Cardiac muscle cell (in vitro differentiated cells and primary cell): ENCODE measurements at places on chromosomes 7 and 10. TPM values are rescaled to one million over a fixed set of nuclear protein-coding genes. Genes with fewer than 3 reads are reported as not detected.

Gene BEND7
- polyA plus RNA-seq = 10.8 and 12.2 TPM in 2 replicates

Gene PPP1R9A
- polyA plus RNA-seq = 21.4 and 23.8 TPM in 2 replicates

Gene PRLHR
- not detected in 2 replicates for polyA plus RNA-seq

Gene ZNF117
- 5.4 and 5.5 TPM in 2 replicates for polyA plus RNA-seq

DNA sequence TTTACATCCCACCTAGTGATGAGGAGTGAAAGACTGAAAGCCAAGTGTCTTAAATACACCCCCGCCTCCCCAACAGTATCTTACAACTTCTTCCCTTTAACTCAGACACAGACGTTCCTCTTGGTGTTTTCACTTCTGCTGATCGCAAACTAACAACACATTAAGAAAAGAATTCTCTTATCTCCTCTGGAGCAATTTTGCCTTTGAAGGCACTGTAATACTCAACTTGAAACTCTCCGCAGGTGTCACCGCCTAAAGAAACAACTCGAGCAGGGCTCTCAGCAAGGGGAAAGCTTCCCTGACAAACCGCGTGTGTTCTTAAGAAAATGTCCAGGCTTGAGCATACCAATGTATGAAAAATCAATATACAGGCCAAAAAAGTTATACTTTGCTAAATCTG, 452 bp downstream of the SEMA3C start:
- H3K36me3 ChIP-seq = no peaks in the 10 kb centered on the region
- H3K27me3 ChIP-seq = no peaks in the 10 kb centered on the region
- peak; percentile 47 for DNase-seq
- peaks cover 8% of the 10 kb centered on the region for H3K4me1 ChIP-seq
- peak overlapping the region; percentile 90 for H3K27ac ChIP-seq

DNA sequence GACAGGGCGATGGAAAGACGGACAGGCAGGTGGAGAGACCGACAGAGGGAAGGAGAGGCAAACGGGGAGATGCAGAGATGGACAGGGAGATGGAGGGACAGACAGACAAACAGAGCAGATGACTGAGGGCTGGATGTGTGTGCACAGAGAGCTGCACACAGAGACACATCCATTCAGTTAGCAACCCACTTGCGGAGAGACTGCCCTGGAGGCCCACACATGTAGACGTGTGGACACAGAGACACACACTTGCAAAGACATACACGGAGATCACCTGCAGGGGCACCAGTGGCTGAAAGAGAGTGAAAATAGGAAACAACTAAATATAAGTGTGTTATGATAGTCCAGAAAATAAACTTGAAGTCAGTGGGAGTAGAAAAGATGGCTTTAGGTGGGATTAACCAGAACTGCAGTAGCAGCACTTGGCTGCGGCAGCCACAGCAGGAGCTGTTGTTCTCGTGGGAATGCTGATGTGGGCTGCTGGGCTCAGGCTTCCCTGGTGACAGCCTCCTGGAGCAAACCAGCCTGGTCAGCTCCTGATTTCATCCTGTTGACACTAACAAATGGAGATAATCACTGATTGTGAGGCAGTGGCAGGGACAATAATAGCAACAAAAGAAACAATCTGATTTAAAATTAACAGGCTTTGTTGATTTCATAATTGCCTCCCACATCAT, 134.1 kb downstream of the CCNY start:
- no peaks in the 10 kb centered on the region for H3K36me3 ChIP-seq
- peak; percentile 52 for DNase-seq
- no peak overlapping the region for H3K4me3 ChIP-seq
- no peaks in the 10 kb centered on the region for H3K27me3 ChIP-seq
- peaks cover 32% of the 10 kb centered on the region for H3K4me1 ChIP-seq

GRCh38 chr10:34736976-34737771, 77.9 kb downstream of the PARD3 start:
- no peaks in the 10 kb centered on the region for H3K36me3 ChIP-seq
- H3K27me3 ChIP-seq = no peaks in the 10 kb centered on the region
- H3K4me3 ChIP-seq = no peak overlapping the region
- DNase-seq = no peak
- peaks cover 28% of the 10 kb centered on the region for H3K4me1 ChIP-seq

GRCh38 chr7:50709151-50709550, 73.5 kb downstream of the GRB10 start:
- H3K4me3 ChIP-seq = no peak overlapping the region
- H3K27me3 ChIP-seq = no peaks in the 10 kb centered on the region
- H3K4me1 ChIP-seq = peaks cover 15% of the 10 kb centered on the region

Gene HGF
- 0.04 and 0.82 TPM in 2 replicates for polyA plus RNA-seq

Gene EGR2
- 0.29 and 0.94 TPM in 2 replicates for polyA plus RNA-seq

GRCh38 chr10:17859492-17860156, 50.5 kb downstream of the MRC1 start:
- no peaks in the 10 kb centered on the region for H3K27me3 ChIP-seq
- H3K27ac ChIP-seq = no peak overlapping the region
- DNase-seq = no peak

DNA sequence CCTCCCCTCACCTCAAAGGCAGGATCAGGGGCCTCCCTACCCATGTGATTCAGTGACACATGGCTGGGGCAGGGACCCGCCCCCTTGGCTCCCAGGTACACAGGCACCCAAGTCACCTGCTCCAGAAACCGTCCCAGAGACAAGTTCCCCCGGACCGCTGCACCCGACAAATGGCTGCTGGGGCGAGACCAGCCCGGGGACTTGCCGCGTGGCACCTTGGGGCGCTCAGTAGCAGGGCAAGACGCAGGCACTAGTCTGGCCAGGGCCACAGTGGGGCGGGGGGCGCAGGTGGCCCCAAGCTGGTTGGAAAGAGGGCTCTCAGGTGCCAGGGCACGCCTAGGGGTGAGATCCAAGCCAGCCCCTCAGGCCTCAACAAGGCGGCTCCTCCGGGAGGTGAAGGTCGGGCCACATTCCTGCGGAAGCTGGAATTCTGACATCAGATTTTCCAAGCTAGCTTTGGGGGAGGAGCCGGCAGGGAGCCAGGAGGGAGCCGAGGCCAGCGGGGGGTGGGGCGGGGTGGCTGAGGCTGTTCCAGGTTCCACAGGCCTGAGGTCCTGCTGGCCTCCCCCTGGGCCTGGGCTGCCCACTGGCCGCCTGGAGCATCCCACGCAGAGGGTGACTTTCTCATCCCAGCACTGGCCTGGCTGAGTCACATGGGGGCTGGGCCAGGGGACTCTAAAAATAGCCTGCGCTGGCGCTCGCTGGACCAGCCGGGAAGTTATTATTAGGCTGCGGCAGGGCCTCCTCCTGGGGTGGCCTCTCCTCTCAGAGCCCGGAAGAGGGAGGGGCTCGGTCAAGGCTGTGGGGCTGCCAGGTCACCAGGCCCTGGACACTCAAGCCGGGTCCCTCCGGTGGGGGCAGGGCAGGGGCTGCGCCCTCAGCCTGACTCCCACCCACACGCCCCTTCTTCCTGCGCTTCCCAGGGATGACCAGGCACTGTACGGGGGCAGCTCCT, 20.5 kb upstream of the INPP5A start:
- H3K27ac ChIP-seq = peak overlapping the region; percentile 100
- H3K4me3 ChIP-seq = peak overlapping the region; percentile 29
- H3K27me3 ChIP-seq = no peaks in the 10 kb centered on the region
- DNase-seq = peak; percentile 97
- no peaks in the 10 kb centered on the region for H3K36me3 ChIP-seq

Gene TMEM26
- polyA plus RNA-seq = 0.91 and 1.2 TPM in 2 replicates

- DNase-seq = no peak
- no peak overlapping the region for H3K4me3 ChIP-seq
- no peaks in the 10 kb centered on the region for H3K36me3 ChIP-seq
- no peaks in the 10 kb centered on the region for H3K27me3 ChIP-seq
- H3K4me1 ChIP-seq = no peaks in the 10 kb centered on the region
These were observed 38.4 kb upstream of the PHYHIPL start for GRCh38 chr10:59138052-59138451.

GRCh38 chr10:122981066-122981464, 864 bp downstream of the PSTK start:
- H3K4me3 ChIP-seq = peak overlapping the region; percentile 74
- H3K27me3 ChIP-seq = no peaks in the 10 kb centered on the region

DNA sequence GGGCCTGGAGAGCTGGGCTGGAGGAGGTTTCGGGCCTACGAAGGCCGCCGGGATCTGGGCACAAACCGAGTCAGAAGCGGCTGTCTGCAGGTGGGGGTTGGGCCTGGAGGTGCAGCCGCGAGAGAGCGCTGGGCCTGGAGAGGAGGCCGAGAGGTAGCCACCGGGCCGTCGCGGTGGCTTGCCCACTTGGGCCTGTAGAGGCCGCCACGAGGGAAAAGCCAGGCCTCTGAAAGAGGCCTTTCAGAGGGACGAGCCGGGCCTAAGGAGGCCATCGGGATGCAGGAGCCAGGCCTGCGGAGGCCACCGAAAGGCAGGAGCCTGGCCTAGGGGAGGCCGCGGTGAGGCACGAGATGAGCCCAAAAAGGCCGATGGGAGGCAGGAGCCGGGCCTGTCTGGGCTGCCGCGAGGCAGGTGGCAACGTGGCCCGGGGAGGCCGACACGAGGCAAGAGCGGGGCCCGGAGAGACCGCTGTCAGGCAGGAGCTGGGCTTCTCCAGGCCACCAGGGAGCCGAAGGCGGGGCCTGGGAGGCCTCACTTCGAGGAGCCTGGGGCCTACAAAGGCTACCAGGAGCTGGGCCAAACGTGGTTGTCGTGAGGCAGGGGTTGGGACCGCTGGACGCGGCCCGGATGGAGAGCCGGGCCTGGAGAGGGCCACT, 25.6 kb downstream of the MDH2 start:
- no peaks in the 10 kb centered on the region for H3K36me3 ChIP-seq
- no peak overlapping the region for H3K4me3 ChIP-seq
- no peak for DNase-seq
